Breast epithelium (tissue), 4 donors: ENCODE measurements at places on chromosomes 16 and 17. TPM values are rescaled to one million over a fixed set of nuclear protein-coding genes. Genes with fewer than 3 reads are reported as not detected.

DNA sequence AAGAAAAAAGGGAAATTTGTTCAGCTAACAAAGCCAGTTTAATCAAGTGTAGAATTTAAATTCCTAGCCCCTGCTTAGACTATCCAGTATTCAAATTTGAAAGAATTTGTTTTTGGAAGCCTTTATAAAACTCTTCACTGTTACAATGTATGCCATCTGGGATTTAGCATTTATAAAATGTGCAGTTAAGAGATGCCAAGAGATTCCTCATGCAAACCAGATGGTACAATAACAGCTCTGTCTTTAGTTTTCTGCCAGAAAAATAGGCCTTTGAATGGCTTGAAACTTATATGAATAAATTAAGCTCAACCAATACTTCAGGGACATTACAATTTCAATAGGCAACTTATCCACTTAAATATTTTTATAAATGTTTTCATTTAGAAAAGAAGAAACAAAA lies 6.8 kb upstream of the ANKS4B start:
- DNase-seq = no peak

Gene PITPNM3
- 1.6 TPM for total RNA-seq

DNA sequence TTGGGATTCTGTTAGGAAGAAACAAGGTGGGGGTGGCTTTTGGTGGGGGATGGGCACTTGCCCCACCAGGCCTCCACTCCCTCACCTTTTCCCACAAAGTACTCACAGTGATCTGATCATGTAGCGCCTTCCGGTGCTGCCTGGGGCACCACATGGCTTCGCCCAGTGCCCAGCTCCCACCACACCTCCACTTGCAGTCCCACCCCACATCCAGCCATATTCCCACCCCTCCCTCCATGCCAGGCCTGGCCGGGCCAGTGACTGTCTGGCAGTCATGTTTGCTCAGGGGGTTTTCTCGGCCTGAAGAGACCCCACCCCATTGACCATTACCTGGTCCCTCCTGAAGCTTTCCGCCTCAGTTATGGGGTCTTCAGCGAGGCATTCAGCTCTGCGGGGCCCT lies 201.5 kb downstream of the SPECC1 start:
- DNase-seq = no peak

DNA sequence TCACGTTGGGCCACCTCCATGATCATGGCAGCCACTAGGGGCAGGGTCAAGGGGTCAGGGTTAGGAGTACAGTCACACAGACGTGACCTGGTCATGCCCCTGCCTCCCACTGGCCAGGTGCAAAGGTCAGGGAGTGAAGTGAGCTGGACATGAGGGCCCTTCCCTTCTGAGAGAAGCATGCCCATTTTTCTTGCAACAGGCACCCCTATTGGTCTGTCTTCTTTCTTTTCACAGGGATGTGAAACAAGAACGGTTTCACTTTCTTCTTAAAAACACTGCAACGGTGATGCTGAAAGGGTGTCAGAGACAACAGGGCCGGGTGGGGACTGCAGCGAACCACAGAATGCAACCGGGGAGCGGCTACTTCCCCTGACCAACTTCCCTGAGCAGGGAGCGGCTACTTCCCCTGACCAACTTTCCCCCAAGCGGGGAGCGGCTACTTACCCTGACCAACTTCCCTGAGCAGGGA lies 52.1 kb upstream of the DOC2B start:
- no peak for DNase-seq

Gene TPSD1
- total RNA-seq = 1.6 TPM
